ENCODE measurements at places on chromosomes 7 and 10.

- no peak for DNase-seq
Observed at GRCh38 chr10:90674928-90675327, 182.9 kb downstream of the HTR7 start.

- DNase-seq: no peak
Observed at GRCh38 chr10:42150428-42151061, 487.8 kb downstream of the ZNF33B start.

- peak; percentile 87 for DNase-seq
Observed at GRCh38 chr7:131556053-131556908, at the start of gene PODXL. Gene PODXL, minus strand, starts transcription at chr7:131556628. Its CDS starts 269 bp downstream, at chr7:131556359.

GRCh38 chr10:47058961-47059391 is 147.7 kb downstream of the PTPN20 start:
- DNase-seq: peak; percentile 9

DNA sequence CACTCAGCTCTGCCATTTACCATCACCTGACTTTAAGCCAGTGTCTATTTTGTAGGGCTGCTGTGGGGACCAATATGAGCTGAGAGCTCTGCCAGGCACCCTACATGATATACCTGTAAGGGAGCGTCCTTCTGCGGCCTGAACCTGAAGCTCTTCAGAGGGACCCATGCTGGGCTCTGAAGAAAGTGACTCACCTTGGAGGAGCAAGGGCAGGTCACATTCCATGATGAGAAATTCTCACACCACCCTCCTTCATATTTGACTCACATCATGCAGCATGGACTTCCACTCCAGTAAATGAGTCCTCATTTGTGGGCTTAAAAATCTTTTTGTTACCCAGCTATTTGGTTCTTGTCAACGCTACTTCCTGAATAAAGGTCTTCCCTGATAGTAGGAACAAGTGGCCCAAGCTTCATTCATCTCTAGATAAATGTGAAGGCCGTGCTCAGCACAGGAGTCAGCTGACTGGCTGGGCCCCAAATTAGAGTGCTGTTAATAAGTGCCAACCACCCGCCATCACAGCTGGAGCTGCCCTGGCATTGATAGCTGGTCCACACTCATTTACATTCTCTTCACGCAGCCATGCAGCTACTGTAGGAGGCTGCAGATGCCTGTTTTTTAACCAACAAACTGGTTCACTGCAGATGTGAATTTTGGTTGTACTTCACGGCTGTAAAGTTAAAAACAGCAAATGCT is 78.4 kb downstream of the RNF216 start:
- DNase-seq: no peak

GRCh38 chr10:78757344-78757925 is 311.3 kb upstream of the ZMIZ1 start:
- DNase-seq: no peak

GRCh38 chr10:99782447-99783286 is at the start of gene ABCC2:
Gene ABCC2, plus strand, starts transcription at chr10:99782640. Its CDS starts 205 bp downstream, at chr10:99782845.
- no peak for DNase-seq

- DNase-seq: peak; percentile 60
Observed at GRCh38 chr7:86469680-86470295, 173.9 kb upstream of the GRM3 start.

DNA sequence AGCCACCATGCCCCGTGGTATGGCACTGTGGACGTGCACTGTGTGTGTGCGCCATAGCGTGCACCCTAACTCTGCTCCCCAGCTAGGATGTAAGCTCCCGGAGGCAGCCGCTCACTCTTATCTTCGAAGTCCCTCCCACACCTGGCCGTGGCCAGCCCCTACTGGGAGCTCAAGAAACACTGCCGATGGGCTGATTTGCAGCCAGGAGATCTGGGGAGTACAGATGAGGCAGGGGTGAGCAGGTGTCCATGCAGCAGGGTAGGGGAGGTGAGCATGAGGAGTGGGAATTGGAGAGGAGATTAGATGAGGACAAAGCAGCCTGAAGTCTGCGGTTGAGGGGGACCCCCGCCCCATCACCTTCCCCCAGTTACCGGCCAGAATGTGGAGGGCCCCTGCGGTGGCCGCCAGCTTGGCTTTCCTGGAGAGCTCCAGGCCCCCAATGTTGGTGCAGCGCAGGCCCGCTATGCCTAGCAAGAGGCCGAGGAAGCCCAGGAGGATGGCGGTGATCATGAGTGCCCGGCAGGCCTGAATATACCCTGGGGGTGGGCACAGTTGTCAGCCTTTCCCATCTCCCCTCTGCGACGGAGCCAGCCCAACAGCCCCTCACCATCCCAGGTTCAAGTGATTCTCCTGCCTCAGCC is 3.6 kb downstream of the CLDN15 start:
- DNase-seq: no peak

DNA sequence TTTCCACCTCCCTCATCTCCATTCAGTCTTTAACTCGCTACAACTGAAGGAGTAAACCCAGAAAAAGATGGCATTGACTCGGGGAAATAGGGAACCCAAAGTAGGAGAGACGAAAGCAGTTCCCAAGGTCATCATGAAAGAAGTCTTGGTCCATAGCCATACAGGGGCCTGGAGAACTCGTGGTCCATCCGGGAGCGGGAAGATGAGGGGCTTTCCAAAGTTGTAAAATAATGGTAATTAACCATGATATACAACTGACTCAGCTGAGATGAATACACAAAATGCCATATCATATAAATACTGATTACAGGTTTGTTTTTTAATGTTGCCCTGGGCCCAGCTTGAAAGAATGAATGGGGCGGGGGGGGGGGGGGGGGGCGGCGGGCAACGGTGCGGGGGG is 32.3 kb downstream of the RBM17 start:
- DNase-seq: no peak

- no peak for DNase-seq
Observed at GRCh38 chr7:135913404-135913803, 63.8 kb downstream of the MTPN start.

DNA sequence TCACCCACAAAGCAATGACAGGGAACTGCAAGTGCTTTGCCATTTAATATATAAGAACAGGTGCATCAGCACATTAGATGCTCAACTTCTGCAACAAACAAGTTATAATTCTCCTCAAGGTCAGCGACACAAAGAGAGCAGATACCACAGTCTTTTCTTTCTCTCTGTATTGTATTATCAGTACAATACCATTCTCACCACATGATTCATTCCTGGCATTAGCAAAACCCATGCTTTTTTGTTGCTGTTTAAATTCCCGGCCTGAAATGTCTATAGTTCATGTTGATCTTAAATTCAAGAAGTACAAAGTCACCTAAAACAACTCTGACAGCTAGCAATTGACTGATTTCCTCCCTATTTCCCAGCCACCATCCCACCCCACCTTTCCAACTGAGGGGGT is 111.8 kb upstream of the FEZF1 start:
- no peak for DNase-seq

DNA sequence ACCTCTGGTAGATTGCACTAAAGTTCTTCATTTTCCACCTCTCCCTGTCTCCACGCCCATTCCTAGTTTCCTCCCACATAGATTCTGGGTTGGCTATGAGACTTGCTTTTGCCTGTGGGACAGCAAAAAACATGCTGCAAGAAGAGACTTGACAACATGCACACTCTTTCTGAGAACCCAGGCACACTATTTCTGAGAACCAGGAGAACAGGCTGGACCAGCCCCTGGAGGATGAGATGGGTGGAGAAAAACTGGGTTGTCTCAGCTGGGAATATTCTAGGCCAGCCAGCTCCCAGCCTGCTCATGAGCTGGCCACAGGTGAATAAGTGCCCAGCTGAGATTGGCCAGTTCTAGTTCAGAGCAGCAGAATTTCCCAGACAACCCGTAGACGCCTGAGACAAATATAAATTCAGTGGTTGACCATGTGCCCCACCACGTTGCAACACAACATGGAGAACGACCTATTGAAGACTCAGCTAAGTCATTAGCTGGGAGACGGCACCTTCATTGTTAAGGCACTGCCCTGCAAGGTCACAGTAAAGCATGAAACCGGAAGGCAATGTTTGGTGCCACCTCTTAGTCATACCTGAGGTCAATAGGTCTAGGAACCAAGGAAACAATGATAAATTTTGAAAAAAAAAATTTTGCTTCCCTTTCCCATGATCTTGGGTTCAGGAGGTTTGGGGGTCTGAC is 92.7 kb upstream of the AKR1E2 start:
- no peak for DNase-seq

- DNase-seq: peak; percentile 32
Observed at GRCh38 chr10:70664702-70665195, 7.6 kb upstream of the ADAMTS14 start.

GRCh38 chr7:77895905-77896304 is 97.3 kb downstream of the PHTF2 start:
- no peak for DNase-seq

DNA sequence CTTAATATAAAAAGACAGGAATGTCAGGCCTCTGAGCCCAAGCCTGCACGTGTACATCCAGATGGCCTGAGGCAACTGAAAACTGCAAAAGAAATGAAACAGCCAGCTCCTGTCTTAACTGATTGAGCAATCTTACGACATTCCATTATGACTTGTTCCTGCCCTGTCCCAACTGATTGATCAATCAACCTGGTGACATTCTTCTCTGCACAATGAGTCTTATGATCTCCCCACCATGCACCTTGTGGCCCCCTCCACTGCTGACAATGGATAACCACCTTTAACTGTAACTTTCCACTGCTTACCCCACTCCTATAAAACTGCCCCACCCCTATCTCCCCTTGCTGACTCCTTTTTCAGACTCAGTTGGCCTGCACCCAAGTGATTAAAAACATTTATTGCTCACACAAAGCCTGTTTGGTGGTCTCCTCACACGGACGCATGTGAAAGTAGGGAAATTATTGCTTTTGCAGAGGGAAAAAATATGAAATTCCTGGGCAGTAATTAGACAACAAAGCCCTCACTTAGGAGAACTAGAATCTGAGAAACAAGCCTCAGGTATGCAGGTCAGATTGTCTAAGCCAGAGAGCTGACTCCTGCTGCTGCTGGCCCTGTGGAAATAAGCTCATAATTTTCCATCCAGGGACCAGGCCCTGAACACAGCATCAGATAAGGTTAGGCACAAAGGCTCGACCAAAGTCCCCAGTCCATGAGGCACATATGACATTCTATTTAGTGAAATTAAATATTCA is 5.3 kb downstream of the CYP3A7 start:
- DNase-seq: no peak

GRCh38 chr10:58217612-58218011 is 50.1 kb downstream of the IPMK start:
- no peak for DNase-seq

- DNase-seq: no peak
Observed at GRCh38 chr10:29630205-29631048, 4.3 kb downstream of the SVIL start.

- DNase-seq: no peak
Observed at GRCh38 chr7:127417346-127417745, 24.8 kb upstream of the ZNF800 start.

GRCh38 chr10:124546957-124547646 is 85.5 kb downstream of the LHPP start:
- DNase-seq: no peak

DNA sequence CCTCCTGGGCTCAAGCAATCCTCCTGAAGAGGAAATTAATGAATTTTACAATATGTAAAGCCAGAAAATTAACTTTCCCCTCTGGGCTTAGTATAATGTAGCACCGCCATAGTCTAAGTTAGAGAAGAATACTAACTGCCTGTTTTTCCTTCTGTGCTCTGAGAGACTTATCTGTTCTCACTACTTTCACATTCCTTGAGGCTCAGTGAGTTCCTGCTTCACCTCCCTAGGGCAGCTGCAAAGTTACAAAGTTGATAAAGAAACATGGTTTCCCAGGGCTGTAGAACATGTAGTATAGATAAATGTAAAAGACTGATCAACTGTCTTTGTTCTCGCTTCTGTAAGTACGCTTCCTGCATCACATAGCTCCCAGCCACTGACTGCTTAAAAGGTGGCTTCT is 16.0 kb upstream of the OLAH start:
- DNase-seq: no peak

- DNase-seq: no peak
Observed at GRCh38 chr7:117780832-117781231, 92.4 kb downstream of the CTTNBP2 start.

GRCh38 chr10:48836605-48837004 is 103.0 kb downstream of the LRRC18 start:
- DNase-seq: no peak

GRCh38 chr7:138324941-138325340 is 135.1 kb upstream of the TRIM24 start:
- DNase-seq: peak; percentile 47

- no peak for DNase-seq
Observed at GRCh38 chr10:33794460-33794859, 460.0 kb upstream of the NRP1 start.

DNA sequence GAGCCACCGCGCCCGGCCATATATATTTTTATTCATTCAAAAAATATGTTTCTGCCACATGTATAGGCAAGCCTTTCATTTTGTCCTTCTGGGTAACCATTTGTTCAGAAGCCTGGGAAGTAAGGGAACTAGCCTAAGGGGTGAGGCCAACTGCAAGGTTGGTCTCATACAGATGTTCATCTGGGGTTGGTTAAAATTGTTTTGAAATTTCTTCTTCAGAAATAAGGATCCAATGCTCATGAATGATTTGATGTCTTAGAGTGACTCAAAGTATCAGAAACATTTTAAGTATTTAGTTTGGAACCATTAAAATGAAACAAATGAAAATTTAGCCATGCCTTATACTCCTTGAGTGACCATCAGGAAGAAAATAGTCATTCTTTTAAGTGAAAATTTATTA is 397.2 kb downstream of the SUGCT start:
- DNase-seq: no peak

DNA sequence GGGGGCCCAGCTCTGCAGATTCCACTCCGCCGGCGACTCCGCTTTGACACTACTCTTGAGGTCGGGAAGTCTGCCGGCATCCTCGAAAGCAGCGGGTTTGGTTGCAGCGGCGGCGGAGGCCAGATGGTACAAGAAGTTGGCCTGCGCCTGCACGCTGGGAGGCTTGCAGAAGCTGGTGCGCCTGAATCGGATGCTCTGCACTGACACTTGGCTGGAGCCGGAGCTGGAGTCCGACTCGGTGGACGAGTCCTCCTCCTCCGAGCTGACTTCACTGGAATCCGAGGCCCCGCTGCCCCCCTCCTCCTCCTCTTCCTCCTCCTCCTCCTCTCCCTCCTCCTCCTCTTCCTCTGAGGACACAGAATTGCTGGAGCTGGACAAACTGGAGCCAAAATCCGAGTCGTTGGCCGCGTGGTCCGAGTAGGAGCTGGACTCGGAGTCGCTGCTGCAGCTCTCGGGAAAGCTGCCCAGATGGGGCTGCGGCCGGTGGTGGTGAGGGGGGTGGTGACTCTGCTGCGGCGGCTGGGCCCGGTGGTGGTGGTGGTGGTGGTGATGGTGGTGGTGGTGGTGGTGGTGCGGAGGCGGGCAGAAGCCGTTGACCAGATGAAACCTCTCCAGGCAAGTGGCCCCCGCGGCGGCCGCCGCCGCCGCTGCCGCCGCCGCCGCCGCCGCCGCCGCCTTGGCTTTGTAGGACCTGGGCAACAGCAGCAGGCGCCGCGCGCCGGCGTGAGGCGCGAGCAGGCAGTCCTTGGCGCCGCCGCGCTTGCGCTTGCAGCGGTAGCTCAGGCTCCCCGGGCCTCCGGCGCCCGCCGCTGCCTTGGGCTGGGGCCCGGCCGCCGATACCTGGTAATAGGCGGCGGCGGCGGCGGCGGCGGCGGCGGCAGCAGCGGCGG is 9.0 kb downstream of the SKIDA1 start:
- peak; percentile 37 for DNase-seq

Measured in NCI-H2171 (cell line).